ENCODE measurements at places on chromosomes 7 and 10. TPM values are rescaled to one million over a fixed set of nuclear protein-coding genes. Genes with fewer than 3 reads are reported as not detected.

CUBN gene
- 0.91 TPM for total RNA-seq

UNC5B gene
- total RNA-seq: 17.7 TPM

OR6B1 gene
- total RNA-seq: not detected

- no peak for DNase-seq
These were observed 86.7 kb downstream of the LYZL2 start for GRCh38 chr10:30542895-30543288.

GRCh38 chr7:67343572-67343971 lies 346.9 kb downstream of the TYW1 start:
- no peak for DNase-seq

GRCh38 chr10:98478430-98479222 lies 31.9 kb upstream of the HPS1 start:
- no peak for DNase-seq

DNA sequence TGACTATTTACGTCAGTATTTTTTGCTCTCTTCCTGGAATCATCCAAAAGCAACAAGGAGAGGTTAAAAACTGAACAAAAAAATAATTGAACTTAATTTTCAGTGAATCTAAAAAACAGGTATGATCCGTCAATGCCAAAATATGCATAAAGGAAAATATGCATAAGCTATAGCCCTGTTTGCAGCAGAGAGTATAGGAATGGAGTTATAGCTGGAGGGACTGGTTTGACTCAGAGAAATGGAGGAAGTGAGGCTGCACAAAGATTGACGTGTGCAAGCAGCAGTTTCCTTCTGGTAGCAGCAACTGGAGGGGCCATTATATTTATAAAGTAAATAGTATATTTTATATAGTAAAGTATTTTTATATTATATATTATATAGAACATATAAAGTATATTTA lies 37.1 kb downstream of the GNG11 start:
- DNase-seq: no peak

DNA sequence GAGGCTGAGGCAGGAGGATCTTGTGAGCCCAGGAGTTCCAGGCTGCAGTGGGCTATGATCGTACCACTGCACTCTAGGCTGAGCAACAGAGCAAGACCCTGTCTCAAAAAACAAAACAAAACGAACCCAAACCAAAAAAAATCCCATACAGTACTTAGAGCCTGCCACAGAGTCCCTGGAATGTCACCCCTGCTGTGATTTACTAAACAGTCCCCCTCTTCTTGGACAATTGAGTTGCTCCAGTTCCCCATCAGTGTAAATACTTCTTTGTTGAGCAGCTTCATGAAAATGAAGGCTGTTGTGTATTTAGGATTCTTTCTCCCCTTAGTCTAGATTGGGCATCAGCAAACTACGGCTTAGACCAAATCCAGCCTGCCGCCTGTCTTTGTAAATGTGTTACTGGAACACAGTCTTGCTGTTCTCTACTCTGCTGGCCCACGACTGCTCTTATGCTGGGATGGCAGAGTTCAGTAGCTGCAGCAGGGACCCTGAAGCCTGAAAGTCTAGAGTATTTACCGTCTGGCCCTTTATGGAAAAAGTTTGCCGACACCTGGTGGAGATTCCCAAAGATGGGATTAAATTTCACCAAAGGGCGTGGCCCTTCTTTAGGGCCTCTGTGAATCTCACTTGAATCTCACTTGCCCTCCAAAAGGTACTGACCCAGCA lies 57.8 kb downstream of the PALD1 start:
- DNase-seq: no peak

DNA sequence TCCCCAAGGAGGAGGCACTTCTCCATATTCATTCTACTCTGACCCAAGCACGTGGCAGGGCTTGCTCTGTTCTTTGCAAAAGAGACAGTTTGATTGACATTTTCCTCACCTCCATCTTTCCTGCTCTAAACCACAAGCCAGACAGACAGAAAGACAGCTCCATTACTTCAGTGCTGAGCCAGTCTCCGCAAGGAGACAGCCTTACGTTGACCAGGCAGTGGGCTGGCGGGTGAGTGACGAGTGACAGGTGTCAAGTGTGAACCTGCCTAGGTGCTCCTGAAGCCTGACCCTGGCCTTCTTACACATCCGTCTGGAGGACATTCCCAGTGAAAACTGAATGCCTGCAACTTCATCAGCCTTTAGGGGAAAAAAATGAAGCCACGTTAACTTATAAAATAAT lies 314.6 kb downstream of the TNS3 start:
- no peak for DNase-seq

- DNase-seq: no peak
These were observed 11.6 kb downstream of the CFAP43 start for GRCh38 chr10:104220522-104220921.

DNA sequence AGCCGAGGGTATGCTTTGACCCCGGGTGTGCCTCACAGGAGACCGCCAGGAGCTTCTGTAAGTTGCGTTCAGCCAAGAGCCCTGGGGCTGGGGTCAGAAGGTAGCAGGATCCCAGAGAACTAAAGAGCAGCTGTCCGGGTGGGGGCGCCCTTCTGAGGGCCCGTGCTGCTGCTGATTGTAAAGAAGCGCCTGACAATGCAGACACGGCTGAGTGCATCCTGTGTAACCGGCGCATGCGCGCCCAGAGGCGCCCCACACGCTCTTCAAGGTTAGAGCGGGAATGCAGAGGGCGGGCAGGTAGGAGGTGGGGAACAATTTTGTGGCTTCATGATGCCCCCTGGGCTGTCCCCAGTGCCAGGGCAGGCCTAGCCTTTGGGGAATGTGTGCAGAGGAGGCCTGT lies 210.2 kb upstream of the CTBP2 start:
- DNase-seq: no peak

GRCh38 chr10:133115453-133115842 lies 27.7 kb downstream of the ADGRA1 start:
- DNase-seq: no peak

DNA sequence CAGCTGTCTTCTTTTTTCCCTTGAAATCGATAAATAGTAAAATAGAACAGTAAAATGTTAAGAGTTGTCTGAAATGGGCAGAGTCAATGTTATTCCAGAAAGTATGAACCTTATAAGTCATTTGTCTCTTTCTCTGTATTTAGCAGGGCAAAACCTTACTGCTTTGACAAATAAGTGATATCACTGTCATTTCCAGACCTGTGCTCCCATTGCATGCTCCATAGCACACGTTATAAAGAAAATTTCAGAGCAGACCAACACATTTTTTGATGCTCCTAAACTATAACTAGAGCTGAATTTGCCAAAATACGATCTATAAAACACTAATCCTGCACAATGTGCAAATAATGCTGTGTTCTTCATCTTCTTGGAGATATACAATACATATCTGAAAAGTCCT lies 1.1 kb downstream of the A1CF start:
- no peak for DNase-seq

DNA sequence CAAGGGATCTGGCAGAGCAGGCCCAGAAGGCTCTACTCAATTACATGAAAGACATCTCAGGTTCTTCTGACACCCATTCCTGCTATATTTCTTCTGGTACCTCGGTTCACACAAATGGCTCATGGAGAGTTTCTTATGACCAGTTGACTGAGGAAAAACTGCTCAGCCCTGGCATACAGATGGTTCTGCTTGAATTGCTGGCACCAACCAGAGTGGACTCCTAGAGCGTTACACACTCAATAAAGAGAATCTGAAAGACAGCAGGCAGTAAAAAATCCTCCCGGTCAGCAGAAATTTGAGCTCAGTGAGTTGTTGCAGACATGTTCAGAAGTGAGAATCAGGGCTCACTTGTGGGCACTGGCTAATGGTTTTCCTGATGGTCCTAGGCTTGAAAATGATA lies 434.4 kb downstream of the TCERG1L start:
- DNase-seq: no peak
